ENCODE measurements at places on chromosomes 1 and 21.

- DNase-seq = no peak
Observed at GRCh38 chr1:28927648-28928313, 13.4 kb downstream of the EPB41 start.

GRCh38 chr1:183228347-183229220 is 42.5 kb downstream of the LAMC2 start:
- no peak for DNase-seq

GRCh38 chr1:36384542-36385409 is 948 bp downstream of the STK40 start:
- peak; percentile 39 for DNase-seq

DNA sequence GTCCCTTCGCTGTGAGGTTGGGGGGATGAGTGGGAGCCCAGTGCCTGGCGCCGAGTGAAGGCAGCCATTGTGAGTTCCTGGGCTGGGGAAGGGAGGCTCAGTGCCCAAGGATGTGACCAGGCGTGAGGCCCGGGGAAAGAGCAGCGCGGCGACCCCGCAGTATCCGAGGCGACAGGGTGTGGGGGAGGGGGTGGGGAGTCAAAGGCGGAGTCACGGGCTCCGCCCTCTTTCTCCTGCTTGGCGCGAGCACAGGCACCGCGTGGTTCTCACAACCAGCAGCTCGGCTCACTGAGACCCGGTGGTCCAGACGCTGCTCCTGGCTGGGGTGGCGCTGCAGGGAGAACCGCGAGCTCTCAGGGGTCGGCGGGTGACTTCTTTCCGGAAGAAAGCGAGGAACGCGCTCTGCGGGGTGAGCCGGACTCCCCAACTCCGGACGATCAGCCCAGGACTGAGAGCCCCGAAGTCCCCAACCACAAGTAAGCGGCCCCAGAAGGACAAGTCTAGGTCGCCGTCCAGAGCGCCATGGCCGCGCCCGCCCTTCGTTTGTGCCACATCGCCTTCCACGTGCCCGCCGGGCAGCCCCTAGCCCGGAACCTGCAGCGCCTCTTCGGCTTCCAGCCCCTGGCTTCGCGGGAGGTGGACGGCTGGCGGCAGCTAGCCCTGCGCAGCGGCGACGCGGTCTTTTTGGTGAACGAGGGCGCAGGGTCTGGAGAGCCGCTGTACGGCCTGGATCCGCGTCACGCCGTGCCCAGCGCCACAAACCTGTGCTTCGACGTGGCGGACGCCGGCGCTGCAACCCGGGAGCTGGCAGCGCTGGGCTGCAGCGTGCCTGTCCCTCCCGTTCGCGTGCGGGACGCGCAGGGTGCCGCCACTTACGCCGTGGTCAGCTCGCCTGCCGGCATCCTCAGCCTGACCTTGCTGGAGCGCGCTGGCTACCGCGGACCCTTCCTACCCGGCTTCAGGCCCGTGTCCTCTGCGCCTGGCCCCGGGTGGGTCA is at the start of gene HPDL:
TSS of gene HPDL (plus strand) at position 269 of the 997 bp plus-strand sequence. CDS start at position 523, 254 bp downstream.
- peak; percentile 80 for DNase-seq

DNA sequence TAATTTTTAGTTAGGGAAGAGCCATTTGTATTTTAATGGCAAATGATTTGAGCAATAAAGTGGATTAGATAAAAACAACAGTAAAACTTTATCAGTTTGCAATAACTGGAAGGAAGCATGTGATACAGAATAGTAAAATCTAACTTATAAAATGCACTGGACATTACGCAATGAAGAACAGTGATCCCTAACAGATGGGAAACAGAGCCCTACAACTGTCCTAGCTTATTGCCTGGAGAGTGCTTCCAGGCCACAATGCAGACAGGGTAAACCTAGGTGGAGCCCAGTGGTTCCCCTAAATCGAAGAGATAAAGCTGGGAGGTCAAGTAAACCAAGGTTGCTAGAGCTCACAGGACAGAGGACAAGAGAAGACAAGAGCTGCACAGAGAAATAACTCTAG is 7.0 kb downstream of the OMA1 start:
- DNase-seq = no peak

DNA sequence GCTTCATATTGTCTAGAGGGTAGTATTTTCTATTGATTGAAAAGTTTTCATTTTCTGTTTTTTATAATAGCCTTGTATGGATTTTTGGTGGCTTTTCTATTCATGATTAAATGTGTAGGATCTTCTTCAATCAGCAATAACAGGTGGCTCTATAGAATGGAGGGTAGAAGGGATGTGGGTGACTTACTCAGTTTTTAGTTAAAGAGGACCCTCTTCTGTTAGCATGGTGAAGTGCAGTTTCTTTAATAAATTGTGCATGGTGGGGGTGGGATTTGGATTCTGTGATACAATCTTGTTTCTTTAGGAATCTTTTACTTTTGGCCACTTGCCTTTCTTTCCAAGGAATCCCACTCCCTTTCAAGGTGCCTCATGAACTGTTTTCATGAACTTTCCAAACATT is 64.7 kb downstream of the SLC35A3 start:
- peak; percentile 41 for DNase-seq

DNA sequence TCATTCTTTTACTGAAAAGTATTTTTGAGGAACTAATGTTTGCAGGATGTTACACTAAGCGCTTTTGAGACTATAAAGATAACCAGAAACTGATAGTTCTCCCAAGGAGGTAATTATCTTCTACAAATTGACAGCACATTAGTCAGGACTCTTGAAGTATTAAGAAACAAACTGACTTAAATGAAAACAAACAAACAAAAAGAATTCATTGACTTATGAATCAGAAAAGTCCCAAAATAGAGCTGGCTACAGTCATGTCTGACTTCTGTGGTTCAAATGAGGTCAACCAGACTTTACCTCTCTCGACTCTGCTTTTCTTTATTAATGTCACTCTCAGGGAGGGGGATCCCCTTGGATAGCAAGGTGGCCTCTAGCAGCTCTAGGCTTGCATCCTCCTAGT is 296.8 kb downstream of the TPR start:
- DNase-seq = no peak

GRCh38 chr1:18907021-18907916 is 4.9 kb upstream of the ALDH4A1 start:
- peak; percentile 59 for DNase-seq

- DNase-seq = no peak
Observed at GRCh38 chr1:1669468-1670440, 10.9 kb upstream of the CDK11B start.

DNA sequence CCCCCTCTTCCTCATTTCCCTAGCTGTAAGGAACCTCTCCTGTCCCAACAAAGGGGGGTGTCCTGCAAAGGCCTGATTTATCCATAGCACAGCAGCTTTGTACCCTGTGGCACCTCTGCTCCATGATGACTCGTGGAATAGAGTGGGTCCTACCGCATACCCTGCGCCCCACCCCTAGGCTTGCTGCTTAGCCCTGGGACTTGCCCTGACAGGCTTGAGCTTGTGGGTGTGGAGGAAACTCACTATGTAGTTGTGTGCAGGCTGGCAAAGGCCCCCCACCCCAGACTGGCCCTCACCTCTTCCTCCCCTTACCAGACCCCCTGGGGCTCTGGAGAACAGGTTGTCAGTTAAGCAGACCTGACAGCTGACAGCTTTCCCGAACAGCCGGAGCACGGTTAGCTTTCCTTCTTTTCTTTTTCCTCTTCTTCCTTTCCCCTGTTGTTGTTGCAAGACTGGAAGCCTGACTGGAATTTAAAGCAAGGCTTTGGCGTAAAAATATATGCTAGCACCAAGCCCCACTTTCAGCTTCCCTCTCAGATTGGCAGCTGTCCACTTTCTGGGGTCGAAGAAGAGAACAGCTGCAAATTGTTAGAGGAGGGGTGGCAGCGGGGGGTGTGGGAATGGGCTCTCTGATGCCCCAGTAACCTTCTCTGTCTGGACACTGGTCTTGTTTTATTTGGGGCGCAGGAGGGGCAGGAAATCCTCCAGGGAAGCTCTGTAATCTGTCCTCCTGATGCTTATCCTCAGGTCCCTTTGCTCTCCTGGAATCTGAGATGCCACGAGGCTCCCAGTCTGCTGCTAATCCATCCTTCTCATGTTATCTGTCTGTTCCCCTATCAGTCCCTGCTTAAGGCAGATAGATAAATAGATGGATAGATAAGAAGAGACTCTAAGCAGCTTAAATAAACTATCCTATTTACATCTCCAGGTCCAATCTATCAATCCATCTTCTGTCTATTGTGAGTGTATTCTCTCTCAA is 134.6 kb downstream of the BRINP2 start:
- DNase-seq = no peak

DNA sequence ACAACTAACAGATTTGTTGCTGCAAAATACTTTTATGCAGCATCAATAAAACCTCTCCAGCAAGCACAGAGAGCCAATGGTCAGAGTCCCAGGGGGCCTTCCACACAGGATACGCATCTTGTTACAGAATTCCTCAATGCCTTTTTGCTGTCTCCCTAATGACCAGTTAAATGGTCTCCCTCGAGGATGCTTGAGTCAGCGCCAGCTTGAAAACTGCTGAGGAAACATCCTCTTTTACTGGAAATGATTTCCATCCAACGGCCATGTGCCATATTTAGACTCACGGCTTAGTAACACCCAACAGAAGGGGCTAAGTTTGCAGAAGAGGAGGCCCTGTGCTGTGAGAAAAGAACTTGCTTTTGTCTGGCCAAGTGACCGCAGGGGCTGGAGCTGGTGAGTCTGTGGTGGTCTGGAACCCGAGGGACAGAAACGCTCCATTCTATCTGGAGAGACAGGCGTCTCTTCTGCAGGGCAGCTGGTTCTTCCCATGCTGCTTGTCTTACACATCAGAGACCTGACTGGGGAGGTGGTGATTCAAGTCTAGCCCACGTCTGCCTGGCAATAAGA is 496.4 kb downstream of the SETD4 start:
- DNase-seq = no peak

GRCh38 chr1:209086486-209087192 is 496.9 kb upstream of the CAMK1G start:
- DNase-seq = no peak

- DNase-seq = no peak
Observed at GRCh38 chr1:222387007-222387814, 160.7 kb downstream of the HHIPL2 start.

DNA sequence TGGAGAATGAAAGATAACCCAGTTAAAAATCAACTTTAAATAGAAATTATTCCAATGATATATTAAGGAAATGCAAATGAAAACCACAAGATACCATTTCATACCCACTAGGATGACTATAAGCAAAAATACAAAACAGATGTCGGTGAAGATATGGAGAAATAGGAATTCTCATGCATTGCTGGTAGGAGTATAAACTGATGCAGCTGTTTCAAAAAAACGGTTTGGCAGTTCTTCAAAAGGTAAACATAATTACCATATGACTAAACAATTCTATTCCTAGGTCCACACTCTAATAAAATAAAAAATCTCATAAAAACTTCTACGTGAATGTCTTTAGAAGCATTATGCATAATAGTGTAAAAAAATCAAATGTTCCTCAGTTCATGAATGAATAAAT is 763.3 kb upstream of the BRINP3 start:
- DNase-seq = no peak

DNA sequence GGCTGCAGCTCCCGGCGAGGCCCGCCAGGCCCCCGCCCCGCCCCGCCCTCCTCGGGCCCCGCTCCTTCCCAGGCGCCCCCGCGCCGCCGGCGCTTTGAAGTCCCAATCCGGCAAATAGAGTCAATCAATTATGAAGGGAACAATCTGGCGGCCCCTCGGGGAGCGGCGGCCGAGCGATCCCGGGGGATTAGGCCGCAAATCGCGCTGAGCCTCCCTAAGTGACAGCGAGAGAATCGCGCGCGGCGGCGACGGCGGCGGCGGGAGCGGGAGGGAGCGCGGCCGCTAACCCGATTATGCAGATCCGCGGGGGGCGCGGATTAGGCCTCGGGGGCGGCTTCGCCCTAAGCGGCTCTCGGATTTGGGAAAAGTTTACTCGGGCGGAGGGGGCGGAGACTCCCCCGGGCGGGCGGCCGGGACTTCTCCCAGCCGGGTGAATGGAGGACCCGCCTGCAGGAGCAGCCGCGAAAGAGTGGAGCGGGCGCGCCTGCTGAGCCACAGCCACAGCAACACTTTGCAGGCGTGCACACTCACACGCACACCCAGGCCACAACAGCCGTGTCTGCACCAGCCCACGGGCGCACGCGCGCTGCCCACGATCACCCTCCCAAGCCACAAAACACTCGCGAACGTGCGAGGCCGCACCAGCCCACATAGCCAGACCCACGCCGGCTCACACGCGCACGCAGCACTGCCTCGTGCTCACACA is 23.0 kb upstream of the DMBX1 start:
- peak; percentile 17 for DNase-seq

DNA sequence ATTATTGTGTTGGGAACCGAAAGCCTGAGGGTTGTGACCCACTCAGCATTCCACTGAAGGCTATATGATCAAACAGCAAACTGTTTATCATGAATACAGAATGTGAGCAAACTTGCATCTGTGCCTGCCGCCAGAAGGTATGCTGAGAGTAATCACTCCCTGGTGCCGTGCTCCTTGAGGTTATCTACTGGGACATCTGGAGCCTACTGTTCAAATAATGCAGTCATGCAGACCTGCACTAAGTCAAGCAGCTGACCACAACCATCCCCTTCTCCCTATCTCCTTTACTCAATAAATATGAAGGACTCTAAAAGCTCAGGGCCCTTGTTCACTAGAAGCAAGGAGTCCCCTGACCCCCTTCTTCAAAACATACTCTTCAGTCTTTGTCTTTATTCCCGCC is 13.5 kb downstream of the GSTM5 start:
- DNase-seq = no peak

DNA sequence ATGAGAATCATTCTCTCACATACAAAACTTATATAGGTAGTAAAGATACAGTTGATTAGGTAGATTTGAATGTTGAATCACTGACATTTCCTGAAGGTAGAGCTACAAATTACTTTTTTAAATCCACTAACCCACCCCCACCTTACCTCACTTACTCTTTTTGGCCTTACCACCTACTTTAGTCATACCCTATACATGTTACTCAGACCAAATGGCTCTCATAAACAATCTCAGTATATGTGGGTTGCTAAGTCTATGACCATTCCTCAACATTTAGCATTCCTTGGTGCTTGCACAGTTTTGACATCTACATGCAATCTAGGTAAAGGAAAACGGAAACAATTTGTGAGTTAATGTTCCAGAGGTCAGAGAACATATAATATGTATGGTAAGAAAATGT is 26.3 kb downstream of the SYDE2 start:
- no peak for DNase-seq

DNA sequence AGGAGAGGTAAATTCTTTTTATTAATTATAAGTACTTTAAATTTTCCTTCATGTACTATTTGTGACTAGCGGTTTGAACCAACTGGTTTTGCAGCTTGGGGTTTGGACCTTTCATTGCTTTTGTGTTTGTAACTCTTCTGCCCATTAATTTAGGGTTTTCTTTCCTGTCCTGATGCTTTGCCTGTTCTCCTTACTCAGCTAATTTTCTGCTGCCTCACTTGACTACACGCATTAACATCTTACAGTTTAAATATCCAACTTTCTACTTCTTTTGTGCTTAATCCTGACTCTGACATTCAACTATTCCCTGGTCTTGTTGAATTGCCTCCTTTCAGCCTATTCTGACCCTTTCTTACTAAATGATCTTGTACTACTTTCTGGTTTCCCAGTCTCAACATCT is 135.6 kb downstream of the PTPRC start:
- no peak for DNase-seq

Data from NCI-H1105 (cell line).